ENCODE measurements at places on chromosomes 2 and 18.
A peak's percentile ranks its signal among the peaks of the same experiment; 100 is the strongest.

GRCh38 chr2:166351319-166351718, 24.4 kb downstream of the SCN9A start:
- DNase-seq: no peak

GRCh38 chr2:215442401-215442787, 6.5 kb upstream of the FN1 start:
- no peak for DNase-seq

DNA sequence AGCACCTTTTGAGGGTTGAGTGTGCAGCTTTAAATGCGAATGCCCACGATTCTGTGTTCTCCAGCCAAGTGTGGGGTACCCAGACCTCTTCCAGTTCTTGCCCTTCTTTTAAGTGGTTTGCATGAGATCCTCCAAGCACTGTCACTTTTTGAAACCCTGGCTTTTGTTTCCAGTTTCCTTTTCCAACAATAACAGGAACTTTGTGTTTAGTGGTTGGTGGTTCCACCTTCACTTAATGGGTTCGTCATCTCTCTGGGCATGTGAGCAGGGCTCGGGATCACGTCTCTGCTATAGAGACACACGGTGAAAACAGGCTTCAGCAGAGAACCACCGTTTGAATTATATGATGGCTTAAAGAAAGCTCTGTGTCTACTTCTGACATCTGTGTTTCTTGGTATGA, 197.6 kb downstream of the LDLRAD4 start:
- no peak for DNase-seq

DNA sequence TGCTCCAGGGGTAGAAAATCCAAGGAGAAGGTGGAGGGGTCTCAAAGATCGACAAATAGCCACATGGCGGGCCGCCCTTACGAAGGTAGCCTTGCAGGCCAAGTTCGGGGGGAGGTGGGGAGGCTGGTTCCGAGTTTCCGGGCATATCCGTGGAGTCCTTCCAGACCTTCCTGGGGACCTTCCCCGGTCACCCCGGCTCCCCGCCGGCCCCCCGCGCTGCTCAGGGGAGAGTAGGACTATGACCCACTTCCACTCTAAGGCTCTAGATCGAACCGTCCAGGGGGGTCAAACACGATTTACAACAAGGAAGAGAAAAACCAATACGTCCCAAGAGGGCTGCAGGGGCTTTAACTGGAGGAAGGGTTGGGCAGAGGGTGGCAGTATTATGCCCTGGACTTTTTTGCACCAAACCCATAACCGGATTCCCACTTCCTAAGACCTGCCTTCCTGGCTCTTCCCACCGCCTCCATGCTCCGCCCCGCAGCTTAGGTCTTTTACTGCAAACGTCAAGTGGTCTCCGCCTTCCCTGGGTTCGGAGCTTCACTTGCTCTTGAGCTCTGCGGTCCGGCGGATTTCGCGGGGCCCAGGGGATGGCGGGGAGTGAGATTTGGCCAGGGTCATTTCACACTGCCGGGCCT, 779 bp upstream of the LYPD6 start:
- no peak for DNase-seq

DNA sequence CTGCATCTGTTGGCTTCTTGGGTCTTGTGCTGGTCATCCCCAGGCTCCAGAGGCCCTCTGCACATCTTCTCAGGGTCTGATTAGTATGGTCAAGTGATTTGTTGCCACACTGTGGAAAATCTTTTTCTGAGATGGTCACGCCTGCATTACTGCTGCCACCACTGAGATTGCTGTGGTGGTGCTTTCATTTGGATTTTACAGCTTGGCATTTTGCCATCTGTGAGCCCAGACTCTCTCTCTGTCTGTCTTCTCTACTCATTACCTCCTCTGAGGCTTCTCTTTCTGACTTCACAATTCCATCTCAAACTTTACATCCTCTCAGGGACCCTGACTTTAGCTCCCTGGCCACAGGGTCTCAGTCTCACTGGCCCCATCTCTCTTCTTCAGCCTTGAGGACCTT, 154.6 kb downstream of the LRRTM1 start:
- DNase-seq: no peak

DNA sequence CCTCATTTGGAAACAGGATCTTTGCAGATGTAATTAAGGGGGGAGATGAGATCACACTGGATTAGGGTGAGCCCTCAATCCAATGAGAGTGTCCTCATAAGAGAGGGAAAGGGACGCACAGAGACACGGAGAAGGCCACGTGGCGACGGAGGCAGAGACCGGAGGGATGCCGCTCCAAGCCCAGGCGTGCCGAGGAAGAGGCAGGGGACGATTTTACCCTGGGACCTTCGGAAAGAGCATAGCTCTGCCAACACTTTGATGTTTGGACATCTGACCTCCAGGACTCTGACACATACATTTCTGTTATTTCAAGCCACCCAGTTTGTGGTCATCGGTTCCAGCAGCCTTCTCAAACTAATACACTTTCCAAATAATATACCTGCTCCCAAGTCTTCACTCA, 84.4 kb upstream of the ZCCHC2 start:
- DNase-seq: no peak

DNA sequence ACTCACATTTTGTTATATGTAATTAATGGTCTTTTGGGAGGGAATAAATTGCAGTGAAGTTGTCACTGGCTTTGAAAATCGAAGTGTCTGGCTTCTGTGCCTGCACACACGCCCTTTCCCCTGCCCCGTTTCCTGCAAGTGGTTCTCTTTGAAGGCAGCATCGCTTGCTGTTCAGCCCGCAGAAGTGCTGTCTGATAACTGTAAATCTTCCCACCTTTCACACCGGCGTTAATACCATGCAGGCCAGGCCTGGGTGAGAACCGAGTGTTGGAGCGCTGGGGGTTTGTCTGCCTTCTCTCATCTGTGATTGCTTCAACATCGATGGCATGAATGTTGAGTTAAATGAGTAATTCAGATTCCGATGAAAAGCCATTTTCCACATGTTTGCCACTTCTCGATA, 37.9 kb upstream of the RPL31 start:
- no peak for DNase-seq

- no peak for DNase-seq
These were observed 748.7 kb downstream of the BCL11A start for GRCh38 chr2:59804732-59805131.

DNA sequence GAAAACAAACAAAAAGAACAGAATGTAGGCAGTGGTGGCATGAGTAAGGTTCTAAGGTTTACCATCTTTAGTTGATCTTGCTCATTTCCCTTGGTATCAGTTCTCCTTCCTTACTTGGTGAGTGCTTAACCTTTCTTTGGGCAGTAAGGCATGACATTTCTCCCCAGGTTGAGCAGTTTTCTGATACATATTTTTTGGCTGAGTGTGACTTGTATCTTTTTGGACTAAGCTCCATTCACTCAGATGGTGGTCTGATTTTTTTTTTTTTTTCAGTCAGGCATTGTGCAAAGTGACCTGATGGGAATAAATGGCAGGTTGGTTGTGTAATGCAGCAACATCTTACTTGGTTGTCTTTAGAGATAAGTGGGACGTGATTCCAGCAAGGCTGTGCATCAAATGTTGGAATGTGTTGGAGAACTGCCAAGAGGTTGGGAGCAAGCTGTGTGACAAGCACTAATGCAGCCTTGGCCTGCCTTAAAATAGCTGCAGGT, 15.1 kb downstream of the SPTBN1 start:
- DNase-seq: no peak

GRCh38 chr2:68152681-68153347, 4.9 kb upstream of the PNO1 start:
- no peak for DNase-seq

- DNase-seq: peak; percentile 24
These were observed 1.3 kb downstream of the DUSP2 start for GRCh38 chr2:96143848-96144480.

GRCh38 chr2:164150604-164151003, 414.8 kb upstream of the FIGN start:
- DNase-seq: no peak

- no peak for DNase-seq
These were observed 19.0 kb downstream of the BOK start for GRCh38 chr2:241577413-241578122.

DNA sequence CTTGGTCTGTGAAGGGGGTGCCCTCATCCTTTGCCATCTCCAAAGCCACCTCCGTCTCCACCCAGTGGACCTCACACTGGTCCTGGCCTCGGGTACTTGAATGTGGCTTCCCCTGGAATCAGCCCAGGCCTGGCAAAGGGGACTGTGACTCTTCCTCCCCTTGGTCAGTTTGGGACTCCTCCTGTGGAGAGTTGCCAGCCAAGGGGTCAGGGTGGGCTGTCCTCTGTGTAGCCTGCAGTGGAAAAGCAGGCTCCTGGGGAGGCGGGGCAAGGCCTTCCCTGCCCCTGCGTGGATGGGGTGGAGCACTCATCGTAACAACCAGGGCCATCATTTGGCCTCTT, 59.8 kb downstream of the INHBB start:
- no peak for DNase-seq

All from stimulated activated naive CD4-positive, alpha-beta T cell treated with Interleukin-2 at 50 U/mL for 16 hours (primary cell).